Stimulated activated CD8-positive, alpha-beta memory T cell treated with anti-CD3 and anti-CD28 coated beads, Interleukin-12 subunit alpha, Interleukin-12 subunit beta, amount 100 ng/mL, for 4 hours (primary cell): ENCODE measurements at places on chromosomes 2 and 18.

- DNase-seq: no peak
Observed at GRCh38 chr18:13623348-13623747, 103.0 kb downstream of the FAM210A start.

- no peak for DNase-seq
Observed at GRCh38 chr2:222575618-222576017, 80.3 kb downstream of the FARSB start.

- no peak for DNase-seq
Observed at GRCh38 chr18:54119524-54120019, 104.9 kb downstream of the MBD2 start.

DNA sequence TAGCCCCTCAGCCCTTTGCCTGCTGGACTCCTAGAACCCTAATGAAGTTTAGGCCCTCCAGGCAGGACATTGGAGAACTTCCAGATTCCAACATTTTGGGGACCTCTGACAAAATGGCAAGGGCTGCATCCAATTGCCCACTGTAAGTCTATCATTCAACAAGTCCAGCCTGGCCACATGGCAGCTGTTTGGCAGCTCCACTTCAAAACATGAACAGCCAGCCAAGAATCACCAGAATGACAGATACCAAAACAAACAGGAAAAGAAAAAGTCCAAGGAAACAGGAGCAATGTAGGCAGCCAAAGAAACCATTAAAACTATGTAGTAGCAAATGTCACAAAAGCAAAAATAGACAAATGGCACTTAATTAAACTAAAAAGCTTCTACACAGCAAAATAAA, 25.5 kb downstream of the SLC4A5 start:
- no peak for DNase-seq

DNA sequence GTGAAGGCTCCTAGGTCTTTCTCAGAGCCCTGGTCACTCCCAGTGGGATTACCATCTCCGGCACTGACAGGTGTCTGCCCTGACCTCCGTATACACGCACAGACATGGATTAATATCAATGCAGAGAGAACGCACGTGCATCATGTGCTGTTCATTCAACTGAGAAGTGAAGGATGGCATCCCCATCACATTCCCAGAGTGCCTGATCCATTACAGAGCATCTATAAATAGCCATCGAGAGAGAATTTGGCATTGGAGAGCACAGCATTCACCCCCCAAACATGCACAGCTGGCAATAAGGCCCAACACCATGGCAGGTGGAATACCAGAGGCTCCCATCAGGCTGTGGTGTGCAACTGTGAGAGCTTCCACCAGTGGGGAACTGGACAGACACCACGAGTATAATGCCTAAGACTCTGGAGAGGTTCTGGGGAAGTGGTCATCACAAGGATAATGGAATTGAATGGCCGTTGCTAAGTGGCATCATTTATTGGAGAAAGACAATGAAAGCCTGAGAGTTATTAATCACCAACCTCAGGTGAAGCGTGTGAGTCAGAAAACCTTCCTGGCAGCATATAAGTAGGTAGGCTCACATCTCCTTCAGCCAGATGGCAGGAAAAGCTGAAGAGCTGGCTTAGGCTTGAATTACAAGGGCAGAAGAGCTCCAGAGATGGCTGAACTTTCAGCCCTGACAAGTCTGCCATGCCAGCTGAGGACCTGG, 244.5 kb upstream of the ID2 start:
- DNase-seq: no peak

- no peak for DNase-seq
Observed at GRCh38 chr2:90645-91312, 44.5 kb upstream of the FAM110C start.

- no peak for DNase-seq
Observed at GRCh38 chr2:65691816-65692215, 259.4 kb upstream of the SPRED2 start.

- DNase-seq: no peak
Observed at GRCh38 chr18:12463191-12463590, 55.5 kb downstream of the PRELID3A start.

- no peak for DNase-seq
Observed at GRCh38 chr2:215780907-215781685, 232.3 kb downstream of the MREG start.

DNA sequence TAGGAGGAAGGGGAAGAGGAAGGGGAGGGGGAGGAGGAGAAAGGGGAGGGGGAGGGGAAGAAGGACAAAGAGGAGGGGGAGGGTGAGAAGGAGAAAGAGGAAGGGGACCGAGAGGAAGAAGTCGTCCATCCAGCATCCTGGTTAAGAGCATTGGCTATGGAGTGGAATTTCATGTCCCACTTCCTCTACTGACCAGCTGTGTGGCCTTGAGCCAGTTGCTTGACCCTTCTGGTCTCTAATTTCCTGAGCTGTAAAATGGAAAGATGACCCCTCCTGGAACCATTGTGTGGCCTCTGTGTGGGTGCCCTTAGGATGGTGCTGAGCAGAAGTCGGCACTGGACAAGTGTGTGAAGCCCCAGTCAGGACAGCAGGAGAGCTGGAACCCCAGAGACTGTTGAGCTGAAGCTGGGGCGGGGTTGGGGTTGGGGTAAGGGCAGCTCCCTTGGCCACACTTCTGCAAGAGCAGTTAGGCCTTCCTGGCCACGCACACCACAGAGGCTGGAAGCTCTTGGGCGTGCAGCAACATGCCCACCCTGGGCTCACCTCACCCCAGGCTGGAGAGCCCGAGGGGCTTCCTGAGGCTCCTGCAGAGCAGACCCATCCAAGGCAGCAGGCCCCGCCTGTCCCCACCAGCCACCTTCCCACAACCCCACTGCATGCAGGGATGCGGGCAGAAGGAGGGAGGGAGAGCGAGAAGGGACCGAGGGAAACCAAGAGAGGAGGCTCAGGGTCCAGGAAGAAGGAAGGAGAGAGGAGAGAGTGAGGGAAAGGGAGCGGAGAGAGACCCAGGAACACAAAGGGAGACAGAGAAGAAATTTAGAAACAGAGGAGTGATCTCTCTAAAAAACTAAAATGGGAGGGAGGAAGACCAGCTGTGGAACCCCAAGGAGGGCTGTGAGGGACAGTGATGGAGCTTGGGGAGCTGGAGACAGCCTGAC, 16.2 kb downstream of the ADRA2B start:
- no peak for DNase-seq

GRCh38 chr2:196217116-196217515, 45.7 kb upstream of the STK17B start:
- DNase-seq: no peak

DNA sequence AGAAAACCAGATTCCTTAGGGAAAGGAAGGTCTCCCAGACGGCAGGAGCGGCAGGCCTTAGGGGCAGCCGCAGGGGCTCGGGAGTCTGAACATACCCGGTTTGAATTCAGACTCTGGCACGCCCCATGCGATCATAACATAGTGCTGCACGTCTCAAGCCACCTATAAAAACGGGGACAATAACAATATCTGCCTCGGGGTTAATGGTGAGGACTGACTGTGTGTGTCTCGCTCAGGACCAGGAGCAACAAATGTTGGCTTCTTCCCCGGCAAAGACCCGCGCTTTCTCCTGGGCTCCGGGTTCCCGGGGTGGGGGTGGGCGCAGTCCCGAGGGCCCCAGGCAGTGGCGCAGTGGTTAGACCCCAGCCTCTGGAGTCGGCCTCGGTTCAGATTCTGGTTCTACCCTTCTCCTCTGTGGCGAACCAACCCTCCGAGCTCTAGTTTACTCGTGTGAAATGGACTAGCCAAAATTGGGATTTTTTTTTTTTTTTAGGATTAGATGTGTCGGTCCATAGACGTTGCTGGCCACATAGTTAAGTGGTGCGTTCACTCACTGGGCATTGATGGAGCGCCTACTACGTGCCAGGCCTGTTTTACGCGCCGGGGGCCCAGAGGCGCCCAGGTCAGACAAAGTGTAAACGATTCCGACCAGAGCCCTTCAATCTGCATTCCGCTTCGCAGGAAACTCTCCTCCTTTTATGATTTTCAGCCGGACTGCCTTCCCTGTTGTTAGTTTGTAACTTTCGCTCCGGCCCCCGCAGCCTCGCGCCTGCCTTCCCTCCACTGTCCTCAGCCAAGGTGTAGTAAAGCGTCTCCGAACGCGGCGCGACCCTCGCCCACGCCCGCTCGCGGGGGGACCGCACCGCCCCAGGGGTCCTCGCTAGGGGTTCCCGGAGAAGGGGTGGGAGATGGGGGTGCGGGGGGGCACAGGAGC, 820 bp upstream of the SH3BP4 start:
- DNase-seq: no peak

- DNase-seq: no peak
Observed at GRCh38 chr18:31149351-31149750, 13.3 kb downstream of the DSC1 start.

DNA sequence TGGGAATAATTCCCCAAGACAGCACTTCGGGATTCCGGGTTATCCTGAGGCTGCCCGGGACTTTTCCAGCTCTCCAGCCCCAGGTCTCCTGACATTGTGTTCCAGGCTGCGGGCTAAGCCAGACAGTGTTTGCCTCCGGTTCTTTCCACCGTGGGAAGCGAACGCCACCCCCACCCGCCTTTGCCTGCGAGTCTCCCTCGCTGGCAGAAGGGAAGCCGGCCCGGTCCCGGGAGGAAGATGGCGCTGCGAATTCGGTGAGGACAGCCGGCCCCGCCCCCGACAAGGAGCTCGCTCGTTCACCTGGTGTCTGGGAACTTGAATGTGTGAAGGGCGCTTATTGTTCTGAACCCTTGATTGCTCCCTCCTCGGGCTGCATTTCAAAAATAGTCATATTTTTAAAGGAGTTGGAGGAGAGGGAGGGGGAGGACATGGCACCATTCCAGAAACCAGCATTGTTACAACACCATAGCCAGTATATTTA, 2.9 kb downstream of the LRATD1 start:
- no peak for DNase-seq

GRCh38 chr2:88659538-88659915, 31.9 kb upstream of the RPIA start:
- DNase-seq: no peak

GRCh38 chr18:59448546-59448945, 89.5 kb upstream of the LMAN1 start:
- DNase-seq: no peak

DNA sequence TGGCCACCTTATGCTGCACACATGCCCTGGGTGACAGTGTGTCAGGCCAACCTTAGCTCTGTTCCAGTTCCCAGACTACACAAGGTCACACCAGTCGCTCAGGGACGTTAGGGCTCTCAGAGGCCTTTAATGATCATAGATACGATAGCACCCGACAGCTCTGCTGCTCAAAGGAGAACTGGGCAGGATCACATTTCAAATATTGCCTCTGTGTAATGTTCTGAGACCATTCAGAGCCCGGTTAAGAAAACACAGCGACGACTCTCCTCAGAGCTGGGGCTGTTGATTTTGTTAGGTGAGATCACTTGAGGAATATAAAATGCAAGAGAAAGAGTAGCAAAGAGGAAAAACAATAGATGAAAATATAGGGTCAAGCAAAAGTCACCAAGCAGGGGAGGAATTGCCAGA, 166.6 kb upstream of the TANK start:
- no peak for DNase-seq

DNA sequence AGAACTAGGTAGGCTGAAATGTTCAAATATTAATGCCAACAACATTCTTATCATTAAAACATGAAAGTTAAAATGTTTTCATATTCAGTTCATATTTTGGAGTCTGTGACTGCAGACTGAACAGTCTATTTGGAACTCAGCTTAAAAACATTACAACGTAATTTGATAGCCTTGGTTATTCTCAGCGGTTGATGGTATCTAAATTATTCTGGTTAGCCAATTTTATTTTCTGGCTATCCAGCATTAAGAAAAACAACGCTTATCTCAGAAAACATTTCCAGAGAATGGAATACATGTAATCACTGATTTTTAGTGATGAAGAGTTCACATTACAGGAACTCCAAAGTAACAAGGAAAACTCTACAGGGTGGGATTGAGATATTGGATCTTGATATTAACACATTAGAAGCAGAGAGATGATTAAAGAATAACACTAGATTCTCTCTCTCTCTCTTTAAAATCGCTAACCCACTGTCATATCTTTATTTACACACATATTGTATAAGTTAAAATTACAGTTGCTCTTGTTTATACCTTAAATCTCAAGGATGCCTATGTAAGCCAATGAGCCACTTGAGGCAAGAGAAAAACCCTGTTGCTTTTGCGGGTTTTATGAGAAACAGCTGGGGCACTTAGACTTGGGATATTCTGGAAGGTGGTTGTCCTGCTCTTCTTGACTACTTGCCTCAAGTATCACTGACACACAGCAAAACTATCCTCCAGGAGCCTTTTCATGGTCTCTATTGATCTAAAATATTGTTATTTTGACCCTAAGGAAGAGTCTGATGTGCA, 84.9 kb downstream of the ICOS start:
- no peak for DNase-seq

DNA sequence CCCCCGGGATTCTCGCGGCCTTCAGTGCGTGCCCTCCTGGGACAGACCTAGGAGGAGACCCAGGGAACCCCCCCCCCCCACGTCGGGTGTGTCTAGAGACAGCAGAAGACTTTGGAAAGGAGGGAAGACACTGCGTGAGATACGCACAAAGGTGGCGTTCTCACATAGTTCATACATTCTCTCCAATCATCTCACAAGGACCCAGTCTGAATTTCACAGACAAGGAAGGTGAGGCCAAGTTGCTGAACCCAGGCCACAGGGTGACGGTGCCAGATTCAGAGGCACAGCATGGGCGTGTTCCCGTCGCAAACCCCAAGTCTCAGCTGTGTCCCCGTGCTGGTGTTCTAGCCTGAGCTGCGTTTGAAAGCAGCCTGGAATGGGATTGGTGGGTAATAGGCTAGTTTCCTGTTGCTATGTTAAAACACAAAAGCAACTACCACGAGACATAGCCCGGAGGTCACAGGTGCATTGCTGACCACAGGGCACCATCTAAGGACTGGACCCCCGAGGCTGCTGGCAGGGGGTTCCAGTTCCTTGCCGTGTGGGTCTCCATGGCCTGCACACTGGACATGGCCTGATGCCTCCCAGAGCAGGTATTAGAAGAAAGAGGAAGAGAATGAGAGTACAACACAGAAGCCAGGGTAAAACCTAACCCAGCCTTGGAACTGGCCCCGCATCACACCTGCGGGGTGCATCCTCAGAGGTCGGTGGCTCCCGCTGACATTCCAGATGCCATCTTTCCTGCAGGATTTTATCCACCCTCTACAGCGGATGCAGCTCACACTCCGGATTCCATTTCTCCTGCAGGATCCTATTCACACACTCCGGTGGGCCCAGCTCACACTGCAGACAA, 1.1 kb upstream of the PXDN start:
- DNase-seq: no peak

GRCh38 chr2:8388781-8389180, 293.1 kb upstream of the ID2 start:
- no peak for DNase-seq

DNA sequence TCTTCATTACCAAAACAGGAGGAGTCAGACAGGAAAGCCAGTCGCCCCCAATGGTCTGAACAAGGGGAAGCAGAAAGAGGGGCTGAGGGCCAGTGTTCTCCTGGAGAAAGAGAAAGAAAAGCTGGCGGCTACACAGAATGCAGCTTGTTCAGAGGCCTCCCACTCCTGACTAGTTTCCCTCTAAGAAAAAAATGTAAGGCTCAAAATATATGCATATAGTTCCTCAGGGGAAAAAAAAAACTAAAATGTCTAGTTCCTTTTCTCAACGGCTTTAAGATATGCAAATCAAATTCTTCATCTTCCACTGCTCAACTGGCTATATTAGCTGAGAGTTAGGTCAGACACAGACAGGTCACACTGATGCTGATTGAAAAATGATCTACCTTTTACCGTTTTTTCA, 18.6 kb downstream of the MBOAT2 start:
- no peak for DNase-seq
